Cortex of kidney (tissue), 1 donor: ENCODE measurements at places on chromosomes 12 and 14.

- DNase-seq = no peak
Observed at GRCh38 chr12:107670999-107671643, 14.5 kb upstream of the PWP1 start.

- DNase-seq = no peak
Observed at GRCh38 chr12:28540324-28540714, 350.1 kb downstream of the CCDC91 start.

DNA sequence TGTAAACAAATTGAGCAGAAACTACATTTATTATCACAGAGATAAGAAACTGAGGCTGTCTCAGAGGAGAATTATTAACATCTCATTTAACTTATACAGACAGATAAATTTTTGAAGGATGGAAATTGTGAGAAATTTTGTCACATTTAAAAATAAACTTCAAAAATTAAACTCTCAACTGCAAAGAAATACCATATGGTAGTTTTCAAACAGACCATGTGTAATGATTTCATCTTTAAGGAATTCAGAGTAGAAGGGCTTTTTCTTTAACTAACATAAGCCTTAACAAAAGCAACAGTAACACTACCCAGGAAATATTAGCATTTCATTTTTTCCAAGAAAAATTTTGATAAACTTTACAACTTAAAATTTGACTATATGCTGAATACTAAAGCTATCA, 26.6 kb downstream of the NUP37 start:
- DNase-seq = no peak

DNA sequence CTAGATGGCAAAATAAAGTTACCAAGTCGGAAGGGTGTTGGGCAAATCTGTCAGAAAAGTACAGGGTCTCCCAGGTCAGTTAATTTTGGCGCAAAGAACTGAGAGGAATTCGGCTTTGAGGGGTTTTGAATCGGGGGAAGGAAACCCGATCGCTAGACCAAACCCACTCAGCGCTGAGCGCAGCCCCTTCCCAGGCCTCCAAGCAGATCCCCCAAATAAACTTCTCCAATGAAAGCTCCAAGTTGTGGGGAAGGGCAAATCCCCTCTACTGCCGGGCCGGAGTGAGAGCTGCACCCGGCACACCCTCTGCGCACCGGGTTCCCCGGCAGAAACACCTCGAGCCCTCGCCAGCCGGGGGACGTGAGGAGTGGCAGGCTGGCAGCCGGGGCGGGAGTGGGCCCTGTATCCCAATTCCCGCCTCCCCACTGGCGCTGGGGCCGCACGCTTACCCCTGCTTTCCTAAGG, 441 bp downstream of the E2F7 start:
- DNase-seq = no peak

GRCh38 chr12:92070054-92070863, 75.4 kb downstream of the BTG1 start:
- DNase-seq = no peak

DNA sequence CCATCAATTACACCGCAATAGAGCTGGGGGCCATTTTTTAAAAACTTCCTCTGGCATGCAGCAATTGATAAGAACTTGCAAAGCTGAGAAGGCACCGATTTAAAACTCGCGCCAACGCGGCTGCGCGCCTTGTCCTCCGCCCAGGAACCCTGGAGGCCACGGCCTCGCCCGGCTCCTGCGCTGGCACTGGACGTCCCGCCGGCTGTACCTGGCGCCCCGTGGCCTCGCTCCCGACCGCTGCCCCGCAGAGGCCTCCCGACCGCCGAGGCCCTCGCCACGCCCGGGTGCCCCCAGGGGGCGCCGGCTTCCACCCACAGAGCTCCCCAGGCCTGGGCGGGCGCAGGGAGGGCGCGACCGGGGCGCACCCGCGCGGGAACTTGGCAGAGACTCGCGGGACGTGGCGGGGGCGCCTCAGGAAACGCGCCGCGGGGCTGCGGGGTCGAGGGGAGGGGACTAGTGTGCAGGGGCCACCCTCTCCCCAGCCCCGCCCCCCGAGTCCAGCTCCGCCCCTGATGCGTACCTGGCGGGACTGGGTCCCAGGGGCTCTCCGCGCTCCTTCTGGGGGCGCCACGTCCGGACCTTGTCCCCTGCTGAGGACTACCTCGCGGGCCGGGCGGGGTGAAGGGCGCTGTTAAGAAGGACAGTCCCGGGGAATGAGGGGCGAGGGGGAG, 65.7 kb downstream of the TNFAIP2 start:
- DNase-seq = no peak

DNA sequence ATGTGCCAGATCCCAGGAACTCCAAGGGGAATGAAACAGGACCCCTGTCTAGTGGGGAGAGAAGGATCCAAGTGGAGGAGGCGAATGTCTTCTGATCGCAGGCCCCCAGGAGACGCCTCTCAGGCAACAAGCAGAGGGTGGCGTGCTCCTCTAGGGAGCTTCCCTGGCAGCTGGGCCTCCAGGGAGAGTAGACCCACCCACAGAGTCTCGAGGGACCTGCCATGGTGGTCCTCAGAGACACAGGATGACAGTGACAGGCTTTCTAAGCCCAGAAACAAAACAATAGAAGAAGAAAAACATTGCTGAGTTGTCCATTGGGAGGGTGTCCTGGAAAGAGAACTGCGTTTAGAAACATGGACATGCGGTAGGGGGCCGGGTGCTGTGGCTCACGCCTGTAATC, 140.6 kb upstream of the MAP1LC3B2 start:
- DNase-seq = no peak

DNA sequence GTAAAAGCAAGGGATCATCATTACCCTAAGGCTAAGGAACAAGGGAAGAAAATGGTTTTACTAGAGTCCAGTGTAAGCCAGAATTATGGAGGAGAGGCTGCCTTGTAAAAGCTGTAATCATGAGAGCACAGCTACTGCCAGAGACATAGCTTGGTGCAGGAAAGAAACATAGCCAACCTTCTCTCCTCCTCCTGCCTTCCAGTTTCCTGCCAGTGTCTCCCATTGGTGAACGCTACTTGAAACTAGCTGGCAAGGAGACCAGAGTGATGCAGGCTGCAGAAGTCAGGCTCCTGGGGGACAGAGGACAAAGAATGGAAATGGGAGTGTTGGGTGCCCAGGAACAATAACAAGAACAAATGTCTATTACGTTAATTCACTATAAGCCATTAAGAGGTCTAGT, 158.5 kb downstream of the NELL2 start:
- DNase-seq = no peak

DNA sequence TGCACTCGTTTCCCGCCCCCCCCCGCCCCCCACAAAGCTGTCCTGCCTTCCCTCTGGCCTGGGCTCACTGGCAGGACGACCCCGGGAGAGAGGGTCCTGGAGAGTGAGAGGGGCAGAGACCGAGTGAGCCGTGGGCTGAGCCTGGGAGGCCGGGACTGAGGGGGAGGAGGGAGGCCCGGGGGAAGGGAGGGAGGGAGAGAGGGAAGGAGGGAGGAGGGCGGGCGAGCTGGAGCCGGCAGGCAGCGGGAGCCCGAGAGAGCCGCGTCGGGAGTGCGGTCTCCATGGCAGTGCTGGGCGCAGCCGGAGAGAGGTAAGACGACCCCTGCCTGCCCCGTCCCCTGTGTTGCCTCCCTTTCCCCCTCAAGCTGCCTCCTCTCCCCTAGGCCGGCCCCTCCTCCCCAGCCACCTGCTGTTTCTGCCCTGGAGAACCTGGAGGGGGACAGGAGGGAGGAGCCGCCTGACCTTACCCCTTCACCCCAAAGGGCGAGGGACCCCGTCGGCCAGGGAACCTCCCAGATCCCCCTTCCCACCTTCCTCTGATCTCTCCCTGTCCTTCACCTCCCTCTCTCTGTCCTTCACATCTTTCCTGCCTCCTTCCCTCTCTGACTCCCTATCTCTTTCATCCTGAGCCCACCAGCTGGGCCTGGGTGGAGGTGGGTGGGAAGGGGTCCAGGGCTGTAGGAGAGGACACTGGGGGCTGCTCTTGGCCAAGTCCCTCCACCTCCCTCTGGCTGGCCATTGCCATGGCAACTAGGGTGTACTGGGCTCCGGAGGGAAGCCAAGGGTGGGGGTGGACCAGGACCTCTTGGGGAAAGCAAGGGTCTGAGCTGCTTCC, at the start of gene GPR162:
Gene GPR162 (plus strand): TSS at position 231 of the 835 bp plus-strand sequence. CDS start 2,078 bp downstream, outside the sequence.
- DNase-seq = no peak

DNA sequence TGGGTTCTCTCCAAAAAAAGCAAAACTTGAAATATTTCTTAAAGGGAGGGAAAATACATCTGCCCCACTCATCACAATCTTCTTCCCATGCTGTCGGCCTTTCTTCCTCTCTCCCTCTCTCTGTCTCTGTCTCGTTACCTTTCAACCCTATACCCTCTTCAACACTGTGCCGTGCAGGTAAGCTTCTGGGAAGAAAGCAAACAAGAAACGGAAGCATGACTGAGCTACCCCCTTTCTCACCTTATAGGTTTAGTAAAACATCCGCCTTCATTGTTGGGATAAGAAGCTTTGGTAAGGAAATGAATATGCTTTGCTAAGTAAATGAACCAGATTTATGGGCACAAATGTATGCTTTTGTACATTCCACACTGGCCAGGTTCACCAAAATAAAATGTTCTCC, 63.0 kb downstream of the TMEM30B start:
- DNase-seq = no peak

- DNase-seq = no peak
Observed at GRCh38 chr12:45406988-45407850, 191.3 kb downstream of the ANO6 start.

DNA sequence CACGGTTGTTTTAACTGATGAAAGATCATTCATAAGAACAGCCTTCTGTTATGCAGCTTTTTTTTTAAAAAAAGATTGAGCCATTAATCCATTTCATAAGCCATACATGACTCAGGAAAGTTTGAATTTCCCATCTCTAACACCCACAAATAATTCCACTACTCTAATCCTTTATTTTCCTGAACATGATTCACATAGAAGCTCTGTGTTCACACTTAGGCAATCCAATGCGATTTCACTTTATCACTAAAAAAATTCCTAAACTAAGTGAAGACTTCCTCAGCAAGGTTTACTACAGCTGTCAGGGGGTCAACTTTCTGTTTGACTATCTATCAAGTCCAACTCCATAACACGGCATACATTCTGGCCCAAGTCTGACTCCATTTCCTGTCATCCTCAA, 25.9 kb downstream of the PKP2 start:
- no peak for DNase-seq

- DNase-seq = no peak
Observed at GRCh38 chr12:14892726-14893505, 7.3 kb upstream of the MGP start.

- no peak for DNase-seq
Observed at GRCh38 chr14:53247596-53248370, 94.7 kb upstream of the DDHD1 start.

- DNase-seq = no peak
Observed at GRCh38 chr12:76940671-76941445, 62.0 kb upstream of the CSRP2 start.

DNA sequence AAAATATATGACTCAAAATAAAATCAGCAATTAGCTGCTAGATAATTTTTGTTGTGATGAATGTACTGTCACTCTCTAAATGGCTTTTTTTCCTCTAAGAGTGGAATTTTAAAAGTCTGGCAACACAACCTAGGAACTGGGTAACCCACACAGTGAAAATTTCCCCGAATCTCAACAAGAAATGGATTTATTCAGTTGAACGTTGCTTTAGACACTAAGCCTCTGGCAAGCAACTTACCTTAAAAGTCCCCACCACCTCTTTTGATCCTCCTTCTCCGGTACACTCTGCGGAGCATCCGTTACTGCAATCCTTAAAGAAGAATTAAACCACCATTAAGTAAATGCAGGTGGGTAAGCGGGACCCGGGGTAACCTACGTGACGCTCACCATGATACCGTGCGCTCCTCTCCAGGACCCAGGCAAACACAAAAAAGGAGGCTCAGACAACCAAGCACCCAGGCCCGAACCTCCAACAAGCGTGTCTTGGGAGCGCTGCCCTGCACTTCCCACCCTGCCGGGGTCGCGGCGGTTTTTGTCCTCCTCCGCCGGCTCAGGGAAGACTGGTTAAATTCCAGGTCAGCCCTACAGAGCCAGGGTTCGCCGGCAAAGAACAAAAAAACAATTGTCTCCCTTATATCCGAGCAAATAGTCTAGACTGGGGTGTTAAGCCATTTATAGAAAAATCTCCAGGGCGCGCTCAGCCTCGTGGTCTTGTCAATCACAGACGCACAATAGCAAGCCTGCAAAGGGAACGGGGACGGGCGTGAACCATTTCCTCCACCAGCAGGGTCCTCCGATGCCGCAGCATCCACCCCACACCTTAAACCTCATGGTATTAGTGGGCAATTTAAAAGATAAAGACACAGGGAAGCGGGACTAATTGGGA, 47.1 kb downstream of the BCAT1 start:
- DNase-seq = no peak

GRCh38 chr12:6049992-6050391, 74.5 kb downstream of the VWF start:
- no peak for DNase-seq

DNA sequence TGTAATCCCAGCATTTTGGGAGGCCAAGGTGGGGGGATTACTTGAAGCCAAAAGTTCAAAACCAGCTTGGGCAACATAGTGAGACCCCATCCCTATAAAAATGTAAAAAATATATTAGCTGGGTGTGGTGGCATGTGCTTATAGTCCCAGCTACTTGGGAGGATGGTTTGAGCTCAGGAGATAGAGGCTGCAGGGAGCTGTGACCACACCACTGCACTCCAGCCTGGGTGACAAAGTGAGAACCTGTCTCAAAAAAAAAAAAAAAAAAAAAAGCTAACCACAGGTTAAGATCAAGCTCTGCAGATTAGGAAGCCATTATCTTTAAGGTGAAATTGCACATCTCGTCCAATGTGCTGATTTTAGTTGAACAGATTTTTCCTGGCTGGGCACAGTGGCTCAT, 23.7 kb upstream of the CERS5 start:
- DNase-seq = no peak
